ENCODE measurements at places on chromosomes 7 and 10.

DNA sequence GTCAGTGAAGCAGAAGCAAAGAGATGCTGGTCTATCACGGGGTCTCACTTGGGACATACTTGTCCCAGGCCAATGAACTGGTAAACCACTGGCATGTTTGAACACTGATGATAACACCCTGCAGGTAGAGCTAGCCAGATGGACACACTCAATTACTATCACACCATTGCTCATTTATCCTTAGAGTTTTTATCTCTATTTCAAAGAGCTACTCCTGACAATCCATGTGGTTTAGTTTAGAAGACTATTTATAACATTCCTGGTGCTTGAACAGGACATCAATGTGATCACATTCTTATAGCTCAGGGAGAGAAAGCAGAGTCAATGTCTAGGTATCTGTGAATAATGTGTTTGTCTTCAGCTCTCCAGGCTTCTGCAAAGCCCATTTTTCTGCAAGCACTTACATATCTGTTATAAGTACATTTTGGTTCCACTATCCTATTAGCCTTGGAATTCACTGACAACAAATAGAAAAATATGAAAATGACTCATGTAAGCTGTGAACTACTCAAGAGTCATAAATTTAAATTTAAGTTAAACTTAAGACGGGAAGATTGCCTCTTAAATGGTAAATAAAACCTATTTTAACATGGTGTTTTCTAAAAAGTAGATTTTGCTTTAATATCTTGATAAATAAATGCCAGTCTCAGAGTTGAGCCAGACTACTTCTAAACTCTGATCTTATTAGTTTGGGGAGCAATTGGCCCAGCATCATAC is 106.7 kb upstream of the MBL2 start:
- DNase-seq, result no peak

DNA sequence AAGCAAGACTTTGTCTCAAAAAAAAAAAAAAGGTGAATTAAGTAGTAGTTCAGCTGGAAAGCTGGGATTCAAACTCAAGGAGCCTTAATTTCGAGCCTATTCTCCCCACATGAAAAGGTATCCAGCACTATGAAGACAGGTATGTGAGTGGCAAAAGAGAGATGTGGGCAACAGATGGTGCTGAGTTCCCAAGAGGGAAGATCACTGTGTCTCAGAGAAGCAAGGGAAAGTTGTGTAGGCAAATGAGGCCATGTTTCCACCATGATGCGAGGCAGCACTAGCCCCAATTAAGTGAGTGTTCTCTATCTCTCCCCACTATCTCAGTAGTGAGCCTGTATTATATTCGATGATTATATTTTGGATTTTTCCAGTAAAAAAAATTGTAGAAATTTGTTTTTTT is 19.8 kb upstream of the ST7 start:
- DNase-seq, result no peak

GRCh38 chr7:44313016-44313415 is 12.4 kb downstream of the CAMK2B start:
- no peak for DNase-seq

- no peak for DNase-seq
Observed at GRCh38 chr7:112481121-112481736, 438 bp downstream of the LSMEM1 start.

- no peak for DNase-seq
Observed at GRCh38 chr7:132919771-132920170, 162.1 kb downstream of the CHCHD3 start.

- no peak for DNase-seq
Observed at GRCh38 chr10:8393531-8393930, 339.0 kb downstream of the GATA3 start.

- no peak for DNase-seq
Observed at GRCh38 chr10:1625079-1625478, 112.2 kb downstream of the ADARB2 start.

DNA sequence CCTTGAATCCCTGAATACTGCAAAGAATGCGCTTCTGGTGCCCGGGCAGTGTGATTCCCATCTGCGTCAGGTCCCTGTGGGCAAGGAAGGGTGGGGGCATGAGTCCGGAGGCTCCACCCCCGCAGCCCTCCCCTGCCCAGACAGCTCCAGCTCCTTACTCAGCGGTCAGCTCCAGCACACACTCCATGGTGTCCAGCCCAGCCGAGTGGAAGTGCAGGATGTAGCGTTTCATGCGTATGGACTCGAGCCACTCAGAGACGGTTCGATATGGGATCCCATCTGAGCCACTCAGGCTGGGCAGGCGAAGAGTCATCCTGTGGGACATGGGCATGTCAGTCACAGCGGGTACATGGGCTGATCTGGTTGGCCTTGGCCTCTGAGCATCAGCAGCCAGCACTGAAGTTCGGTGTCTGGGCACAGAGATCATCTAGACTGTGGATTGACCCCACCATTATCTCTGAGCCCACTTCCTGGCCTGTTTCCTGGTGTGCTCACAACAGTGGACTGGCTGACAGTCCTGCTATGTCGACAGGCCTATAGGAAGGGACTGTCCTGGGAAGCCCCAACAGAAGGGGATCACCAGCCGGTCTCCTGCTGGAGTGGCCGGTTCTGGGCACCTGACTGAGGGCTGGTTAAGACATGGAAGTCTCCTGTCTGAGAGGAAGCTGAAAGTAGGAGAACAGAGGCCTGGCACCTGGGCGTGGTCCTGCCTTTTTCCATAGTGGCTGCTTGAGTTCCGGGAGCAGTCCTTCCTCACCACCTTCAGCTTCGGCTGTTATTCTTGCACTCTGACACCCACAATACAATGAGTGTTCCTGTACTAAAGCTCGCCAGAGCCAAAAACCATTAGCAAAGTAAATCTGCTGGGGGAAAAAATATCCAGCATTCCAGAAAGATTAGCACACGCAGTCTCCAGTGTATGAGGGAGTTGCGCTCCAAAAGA is 10.6 kb downstream of the ZYX start:
- DNase-seq, result no peak

GRCh38 chr7:123881300-123881699 is 36.3 kb downstream of the HYAL4 start:
- no peak for DNase-seq

- DNase-seq, result no peak
Observed at GRCh38 chr7:94913391-94913790, 6.0 kb downstream of the PPP1R9A start.

DNA sequence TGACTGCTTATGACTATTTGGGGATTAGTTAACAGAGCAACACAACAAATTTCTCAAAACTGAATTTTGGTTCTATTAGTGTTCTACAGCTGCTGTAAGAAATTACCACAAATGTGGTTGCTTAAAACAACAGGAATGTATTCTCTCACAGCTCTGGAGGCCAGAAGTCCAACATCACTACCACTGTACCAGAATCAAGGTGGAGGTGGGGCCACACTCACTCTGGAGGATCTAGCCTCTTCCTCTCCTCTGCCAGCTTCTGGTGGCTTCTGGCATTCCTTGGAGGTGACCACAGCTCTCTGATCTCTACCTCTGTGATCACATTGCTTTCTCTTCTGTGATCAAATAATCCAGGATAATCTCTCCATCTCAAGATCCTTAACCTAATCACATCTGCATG is 194.7 kb upstream of the BMPER start:
- DNase-seq, result no peak

GRCh38 chr7:2645274-2645868 is 13.6 kb downstream of the TTYH3 start:
- no peak for DNase-seq

DNA sequence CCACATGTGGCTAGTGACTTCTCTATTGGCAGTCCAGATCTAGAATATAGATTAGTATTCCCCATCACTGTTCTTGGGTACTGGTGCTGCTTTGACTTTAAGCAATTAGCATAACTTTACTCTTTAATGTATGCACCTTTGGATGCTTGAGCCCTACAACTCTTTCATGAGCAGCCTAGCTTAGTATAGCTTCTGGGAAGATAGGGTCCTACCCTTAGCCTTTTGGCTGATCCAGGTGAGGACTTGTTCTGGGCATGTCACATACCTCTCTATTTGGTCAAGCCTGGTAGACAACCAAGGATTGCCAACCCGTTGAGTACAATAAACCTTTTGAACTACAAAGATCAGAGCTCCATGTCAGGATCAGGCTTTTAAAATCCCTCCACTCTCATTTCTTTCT is 17.7 kb downstream of the PCGF5 start:
- DNase-seq, result no peak

DNA sequence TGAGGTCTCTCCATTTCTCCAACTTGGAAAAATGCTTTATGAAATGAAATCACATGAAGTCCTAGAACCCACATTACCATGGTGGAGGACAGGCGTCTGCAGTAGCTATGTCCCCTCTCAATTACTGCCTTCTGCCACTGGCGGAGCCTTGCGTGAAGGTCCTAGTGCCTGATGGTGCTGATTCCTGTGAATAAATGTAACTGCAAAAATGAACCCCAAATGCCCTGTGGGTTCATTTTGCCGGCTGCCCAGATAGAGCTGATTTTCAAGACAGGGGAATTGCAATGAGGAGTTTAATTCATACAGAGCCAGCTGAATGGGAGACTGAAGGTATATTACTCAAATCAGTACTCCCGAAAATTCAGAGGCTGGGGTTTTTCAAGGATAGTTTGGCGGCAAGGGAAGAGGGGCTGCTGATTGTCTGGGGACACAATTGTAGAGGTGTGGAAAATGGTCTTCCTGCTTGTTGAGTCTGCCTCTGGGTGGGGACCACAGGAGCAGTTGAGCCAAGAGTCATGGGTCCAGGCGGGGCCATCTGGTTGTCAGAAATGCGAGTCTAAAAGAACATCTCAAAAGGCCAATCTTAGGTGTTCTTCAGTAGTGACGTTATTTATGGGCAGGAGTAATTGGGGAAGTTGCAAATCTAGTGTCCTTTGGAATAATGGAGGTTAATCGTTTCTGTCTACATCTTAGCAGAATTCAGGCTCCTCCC is 13.5 kb downstream of the PRF1 start:
- no peak for DNase-seq

- DNase-seq, result no peak
Observed at GRCh38 chr7:130277763-130278643, 11.3 kb downstream of the CPA2 start.

DNA sequence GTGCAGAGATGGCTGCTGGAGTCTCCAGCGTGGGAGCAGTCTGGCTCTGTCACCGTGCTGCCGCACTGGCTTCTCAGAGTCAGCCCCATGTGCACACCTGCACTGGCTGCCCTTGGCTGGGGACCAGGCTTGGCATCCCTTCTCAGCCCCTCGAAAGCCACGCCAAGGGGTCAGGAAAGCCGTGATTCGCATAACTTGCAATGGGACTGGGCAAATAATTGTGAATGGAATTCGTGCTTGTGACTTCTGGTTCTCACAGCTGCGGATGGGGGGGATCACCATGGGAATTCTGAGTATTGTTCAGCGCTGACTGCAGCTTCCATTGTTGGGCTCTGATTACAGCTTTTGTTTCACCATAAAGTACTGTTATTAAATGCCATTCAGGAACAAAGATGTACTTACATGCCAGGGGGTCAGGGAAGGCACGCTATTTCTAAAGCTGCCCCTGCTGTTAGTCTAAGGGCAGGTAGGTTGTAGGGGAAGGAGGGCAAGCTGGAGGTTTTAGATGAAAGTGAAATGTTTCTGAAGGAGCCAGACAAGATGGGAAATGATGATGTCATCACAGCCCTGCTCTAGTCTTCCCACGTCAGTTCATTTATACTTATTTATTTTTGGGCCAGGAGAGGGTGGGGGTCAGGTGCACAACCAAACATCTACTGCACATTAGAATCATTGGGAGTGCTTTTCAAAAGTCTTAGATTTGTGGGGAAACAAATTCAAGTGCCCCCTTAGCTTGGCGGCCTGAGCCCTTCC is 5.8 kb upstream of the PLEKHA1 start:
- no peak for DNase-seq

- peak; percentile 64 for DNase-seq
Observed at GRCh38 chr7:55432939-55433784, 68.0 kb downstream of the LANCL2 start.

DNA sequence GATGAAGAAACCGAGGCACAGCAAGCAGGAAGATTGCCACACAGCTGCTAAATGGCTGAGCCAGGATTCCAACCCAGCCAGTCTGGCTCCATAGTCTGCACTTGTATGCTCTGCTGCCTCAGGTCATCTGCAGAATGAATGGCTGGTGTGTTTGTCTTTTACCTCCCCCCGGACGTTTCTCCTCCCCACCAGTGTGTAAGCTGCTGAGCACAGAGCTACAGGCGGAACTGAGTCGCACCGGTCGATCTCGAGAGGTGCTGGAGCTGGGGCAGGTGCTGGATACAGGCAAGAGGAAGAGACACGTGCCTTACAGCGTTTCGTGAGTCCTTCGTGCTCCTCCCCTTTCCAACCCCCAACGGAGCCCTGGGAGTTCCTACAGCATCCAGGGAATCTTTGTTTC is 2.6 kb downstream of the CNPY4 start:
- DNase-seq, result peak; percentile 90

DNA sequence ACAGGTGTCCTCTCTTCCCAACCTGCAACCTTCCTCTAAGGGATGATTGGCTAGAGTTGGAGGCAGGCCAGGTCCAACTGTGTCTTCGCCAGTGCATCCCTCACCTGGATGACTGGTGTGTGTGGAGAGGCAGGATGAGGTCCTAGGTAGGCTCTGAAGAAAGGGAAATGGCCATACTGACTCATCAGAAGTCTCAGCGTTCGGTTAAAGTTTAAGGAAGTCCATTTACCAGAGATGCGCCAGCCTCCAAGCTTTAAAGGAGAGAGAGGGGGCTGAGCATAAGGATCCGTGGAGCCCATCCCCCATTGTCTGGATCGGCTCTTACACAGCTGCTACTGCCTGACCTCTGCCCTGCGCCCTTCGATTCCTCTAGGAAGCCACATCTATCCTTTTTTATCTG is 4.4 kb downstream of the KEL start:
- DNase-seq, result no peak

DNA sequence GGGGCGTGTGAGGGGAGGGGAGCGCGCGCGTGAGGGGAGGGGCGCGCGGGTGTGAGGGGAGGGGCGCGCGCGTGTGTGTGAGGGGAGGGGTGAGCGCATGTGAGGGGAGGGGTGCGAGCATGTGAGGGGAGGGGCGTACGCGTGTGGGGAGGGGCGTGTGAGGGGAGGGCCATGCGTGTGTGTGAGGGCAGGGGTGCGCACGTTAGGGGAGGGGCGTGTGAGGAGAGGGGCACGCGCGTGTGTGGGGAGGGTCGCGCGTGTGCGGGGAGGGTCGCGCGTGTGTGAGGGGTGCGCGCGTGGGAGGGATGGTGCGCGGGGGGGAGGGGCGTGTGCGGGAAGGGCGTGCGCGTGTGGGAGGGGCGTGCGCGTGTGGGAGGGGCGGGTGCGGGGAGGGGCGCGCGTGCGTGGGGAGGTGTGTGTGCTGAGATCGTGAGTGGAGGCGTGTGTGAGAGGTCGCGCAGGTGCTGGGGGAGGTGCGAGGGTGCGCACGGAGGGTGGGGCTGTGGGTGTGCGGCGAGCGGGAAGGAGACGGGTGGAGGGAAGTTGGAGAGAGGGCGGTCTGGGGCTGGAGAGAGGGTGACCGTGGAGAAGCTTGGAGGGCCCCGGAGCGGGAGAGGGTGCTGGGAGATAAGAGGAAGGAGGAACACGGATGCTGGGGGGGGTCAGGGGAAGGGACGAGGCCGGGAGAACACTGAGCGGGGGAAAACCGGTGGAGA is 19.7 kb downstream of the MXI1 start:
- no peak for DNase-seq

DNA sequence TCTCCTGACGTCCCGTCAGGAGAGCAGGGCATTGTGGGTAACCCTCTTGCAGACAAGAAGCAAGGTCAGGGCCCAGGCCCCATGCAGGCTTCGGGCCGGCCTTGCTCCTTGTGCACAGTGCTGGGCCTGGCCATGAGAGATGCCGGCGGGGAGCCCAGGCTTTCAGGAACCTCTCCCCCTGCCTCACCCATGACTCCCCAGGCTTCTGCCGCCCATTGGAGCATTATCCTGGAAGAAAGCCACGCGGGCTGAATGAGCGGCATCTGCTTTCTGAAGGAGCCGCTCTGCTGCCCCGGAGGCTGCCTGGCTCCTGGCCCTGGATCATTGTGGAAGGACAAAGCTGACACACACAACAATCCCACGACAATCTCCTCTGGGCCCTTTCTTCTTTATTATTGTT is 233.5 kb downstream of the TCF7L2 start:
- DNase-seq, result no peak
